ENCODE measurements at places on chromosomes 6 and 20.
A peak's percentile ranks its signal among the peaks of the same experiment; 100 is the strongest.

DNA sequence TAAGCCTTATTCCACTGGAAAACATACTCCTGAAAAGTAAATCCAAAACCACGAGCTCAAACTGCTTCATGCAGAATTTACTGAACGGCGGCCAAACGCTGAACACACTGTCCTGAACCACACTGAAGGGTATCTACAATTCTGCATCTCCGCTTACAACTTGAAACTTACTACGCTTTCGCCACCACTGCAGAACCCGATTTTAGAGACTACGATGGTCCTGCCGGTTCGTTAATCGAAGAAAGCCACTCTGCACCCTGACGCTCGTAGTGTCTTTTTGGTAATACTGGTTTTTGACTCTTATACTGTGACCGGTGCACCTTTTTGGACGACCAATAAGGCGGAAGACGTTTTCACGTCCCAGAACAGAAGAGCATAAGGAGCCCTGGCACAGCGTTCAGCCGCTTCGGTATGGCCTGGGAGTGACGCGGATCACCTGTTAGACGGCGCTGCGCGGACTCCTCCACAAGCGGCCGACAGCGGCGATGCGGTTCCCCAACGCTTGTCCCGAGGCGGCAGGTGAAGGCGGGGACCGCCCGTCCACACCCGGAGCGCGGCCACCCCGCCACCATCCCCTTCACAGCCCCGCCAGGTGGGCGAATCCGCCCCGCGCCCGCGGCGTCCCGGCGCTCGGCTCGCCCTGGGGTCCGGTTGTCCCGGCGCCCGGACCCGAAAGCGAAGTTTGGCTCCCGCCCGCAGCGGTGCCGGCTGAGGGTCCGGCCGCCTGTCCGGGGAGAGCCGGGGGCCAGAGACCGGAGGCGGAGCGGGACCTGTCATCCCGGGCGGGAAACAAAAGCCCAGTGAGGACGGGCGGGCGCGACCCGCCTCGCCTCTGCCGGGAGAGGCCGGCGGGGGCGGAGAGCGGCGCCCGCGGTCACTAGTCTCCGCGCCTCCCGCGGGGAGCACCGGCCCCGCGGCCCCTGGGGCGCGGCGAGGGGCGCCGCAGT is 784 bp downstream of the FKBP5 start:
- peak; percentile 56 for DNase-seq

DNA sequence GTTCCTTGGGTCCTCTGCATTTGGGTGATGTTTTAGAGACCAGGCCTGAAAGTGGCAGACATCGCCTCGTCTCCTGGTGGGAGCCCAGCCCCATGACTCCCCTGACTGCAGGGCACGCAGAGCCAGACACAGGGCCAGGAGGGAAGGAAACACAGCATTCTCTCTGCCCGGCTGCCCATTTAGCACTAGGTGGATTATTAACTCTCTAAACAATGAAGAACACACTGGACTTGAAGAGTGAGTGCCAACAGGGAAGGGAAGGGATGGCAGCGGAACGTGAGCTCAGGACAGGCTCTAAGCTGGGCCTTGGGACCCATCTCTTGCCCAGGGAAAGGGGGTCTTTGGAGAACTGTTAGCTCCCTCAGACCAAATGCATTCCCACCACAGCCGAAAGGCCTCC is 80.4 kb downstream of the TBXT start:
- DNase-seq = no peak

- DNase-seq = no peak
These were observed 27.7 kb downstream of the ALDH5A1 start for GRCh38 chr6:24522228-24523176.

GRCh38 chr6:87068795-87069194 is 26.1 kb downstream of the CGA start:
- no peak for DNase-seq

DNA sequence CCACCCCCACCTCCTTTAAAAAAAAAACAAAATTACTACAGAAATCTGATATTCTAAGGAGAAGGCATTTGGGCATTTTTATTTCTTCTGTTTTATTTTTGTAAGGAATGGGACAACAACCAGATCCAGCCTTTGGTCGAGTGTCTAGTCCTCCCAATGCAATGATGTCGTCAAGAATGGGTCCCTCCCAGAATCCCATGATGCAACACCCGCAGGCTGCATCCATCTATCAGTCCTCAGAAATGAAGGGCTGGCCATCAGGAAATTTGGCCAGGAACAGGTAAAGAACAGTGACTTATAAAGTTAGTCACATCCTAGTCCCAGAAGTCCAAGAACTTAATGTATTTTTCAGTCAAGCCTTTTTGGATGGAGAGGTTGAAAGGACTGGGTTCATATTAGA is 133.0 kb downstream of the SULF2 start:
- no peak for DNase-seq

GRCh38 chr6:35754452-35755277 is 17.8 kb downstream of the ARMC12 start:
- no peak for DNase-seq

DNA sequence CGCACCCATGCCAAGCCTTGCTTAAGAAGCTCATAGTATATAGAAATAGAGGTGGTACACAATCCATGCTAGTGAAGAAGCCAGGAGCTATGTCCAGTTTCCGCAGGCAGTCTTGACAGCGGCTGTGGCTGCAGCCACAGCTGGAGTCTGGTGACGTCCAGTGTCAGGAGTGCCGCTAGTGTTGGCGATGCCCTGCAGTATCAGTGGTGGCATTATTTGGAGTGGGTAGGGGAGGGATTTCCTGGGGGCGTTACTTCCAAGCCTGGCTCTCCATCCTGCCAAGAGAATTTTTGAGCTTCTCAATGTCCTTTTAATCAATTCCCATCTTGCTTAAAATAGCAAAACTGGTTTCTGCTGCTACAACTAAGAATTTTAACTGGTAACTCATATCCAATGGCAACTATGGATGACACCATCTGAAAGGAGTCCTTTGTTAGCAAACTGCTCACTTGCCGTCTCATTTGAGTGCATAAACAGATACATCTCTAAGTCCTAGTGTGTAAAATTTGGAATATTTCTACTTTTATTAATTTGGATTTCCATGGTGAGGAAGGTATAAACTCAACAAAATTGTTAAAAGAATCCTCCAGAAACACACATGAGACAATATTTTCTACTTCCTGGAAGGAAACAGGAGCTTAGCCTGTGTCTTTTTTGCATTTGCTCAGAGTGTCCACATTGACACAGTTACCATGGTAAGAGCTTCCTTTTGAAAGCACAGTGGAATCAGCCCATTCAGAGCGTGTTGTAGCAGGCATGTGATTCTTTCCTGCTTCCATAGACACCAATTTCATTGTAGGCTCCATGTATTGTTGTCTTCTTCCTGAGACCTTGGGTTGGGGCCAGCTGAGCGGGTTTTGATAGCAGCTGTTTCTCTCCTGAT is 44.6 kb upstream of the PXDC1 start:
- DNase-seq = no peak

DNA sequence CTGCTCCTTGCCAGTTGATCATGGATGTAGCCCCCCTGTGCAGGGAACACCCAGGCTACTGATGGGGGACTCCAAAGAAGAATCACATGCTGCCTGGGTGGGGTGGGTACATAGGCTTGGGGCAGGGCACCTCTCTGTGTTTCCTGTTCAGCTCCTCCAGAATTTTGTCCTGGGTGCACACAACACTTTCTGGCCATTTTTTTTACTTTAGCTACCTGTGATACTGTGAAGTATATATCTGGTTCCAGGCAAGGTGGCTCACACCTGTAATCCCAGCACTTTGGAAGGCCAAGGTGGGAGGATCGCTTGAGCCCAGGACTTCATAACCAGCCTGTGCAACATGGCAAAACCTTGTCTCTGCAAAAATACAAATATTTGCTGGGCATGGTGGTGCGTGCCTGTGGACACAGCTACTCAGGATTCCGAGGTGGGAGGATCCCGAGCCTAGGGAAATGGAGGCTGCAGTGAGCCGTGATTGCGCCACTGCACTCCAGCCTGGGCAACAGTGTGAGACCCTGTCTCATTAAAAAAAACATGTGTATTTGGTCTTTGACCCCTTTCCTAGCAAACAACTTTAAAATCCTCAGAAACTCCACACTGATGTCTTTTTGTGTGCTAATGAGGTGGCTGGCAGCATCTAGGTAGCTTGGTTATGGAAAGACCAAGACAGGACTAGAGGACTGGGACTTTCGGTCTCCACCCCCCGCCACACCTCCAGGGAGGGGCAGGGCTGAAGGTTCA is 14.1 kb downstream of the SLC4A11 start:
- no peak for DNase-seq

- no peak for DNase-seq
These were observed 198.7 kb downstream of the MOXD1 start for GRCh38 chr6:132202574-132202973.

GRCh38 chr6:103983860-103984259 is 875.9 kb downstream of the HACE1 start:
- no peak for DNase-seq

- DNase-seq = no peak
These were observed 39.7 kb downstream of the TRAM2 start for GRCh38 chr6:52537001-52537753.

GRCh38 chr6:120935908-120936307 is 398.4 kb downstream of the TBC1D32 start:
- DNase-seq = no peak

DNA sequence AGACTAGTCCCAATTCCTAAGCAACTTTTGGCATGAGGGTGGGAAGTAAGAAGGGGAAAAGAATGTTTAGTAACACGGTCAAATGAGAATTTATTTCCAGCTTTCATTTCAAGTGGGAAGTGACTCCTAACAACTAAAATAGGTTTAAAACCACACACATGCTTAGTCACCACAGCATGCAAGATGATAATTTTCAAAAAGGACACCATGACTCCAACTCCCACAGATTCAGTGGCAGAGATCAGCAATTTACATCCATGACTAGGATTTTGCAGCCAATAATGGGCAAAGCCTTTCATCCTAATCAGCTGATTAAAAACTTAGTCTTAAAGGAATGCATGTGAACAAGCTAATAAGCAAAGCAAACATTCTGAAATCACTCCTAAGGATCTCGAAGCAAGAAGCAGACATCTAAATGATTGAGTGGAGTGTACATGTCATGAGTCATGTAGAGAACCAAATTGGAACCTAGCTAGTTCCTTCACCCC is 48.1 kb upstream of the GCLC start:
- DNase-seq = no peak

DNA sequence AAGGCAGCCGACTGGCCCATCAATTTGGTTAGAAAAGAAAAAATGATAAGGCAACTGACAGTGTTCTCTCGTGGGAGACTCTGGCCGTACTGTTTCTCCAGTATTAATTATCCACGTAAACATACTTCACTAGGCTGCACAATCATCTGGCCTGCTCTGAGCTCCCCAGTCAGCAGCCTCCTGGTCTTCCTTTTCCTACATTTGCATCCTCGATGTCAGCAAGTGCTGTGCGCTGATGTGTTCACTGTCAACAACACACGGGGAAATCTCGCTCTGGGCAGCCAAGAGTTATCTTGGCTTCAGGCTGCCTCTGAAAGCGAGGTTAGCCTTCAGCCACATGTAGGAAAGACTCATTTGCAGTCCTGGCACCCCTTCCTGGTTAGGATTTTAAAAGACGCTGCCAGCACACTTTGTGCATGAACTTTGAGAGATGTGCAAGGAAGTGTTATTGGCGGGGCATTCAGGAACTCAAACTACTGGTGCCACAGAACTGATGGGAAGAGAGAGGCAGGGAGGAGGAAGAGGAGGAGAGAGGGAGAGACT is 460.5 kb upstream of the ARID1B start:
- DNase-seq = no peak

GRCh38 chr6:161544801-161545480 is 271.1 kb upstream of the AGPAT4 start:
- no peak for DNase-seq

GRCh38 chr6:116267836-116268588 is 11.7 kb downstream of the TSPYL1 start:
- no peak for DNase-seq

DNA sequence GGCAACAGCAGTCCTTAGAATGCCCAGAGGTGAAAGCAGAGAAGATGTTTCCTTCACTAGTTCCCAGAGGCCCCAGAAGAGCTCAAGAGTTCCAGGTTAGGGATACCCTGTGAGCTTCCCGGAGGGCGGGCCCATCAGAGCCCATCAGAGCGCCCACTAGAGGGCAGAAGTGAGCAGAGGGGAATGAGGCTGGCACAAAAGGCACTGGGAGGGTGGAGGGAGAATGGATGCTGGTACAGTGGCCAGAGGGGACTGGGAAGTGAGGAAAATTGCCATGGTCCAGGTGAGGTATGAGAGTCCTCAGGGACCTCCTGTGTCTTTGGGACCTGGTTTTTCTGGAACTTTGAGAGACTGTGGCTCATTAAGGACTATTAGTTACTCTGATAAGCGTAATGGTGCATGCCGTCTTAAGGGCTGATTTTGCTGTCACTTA is 57.3 kb downstream of the LINC00237 start:
- DNase-seq = no peak

DNA sequence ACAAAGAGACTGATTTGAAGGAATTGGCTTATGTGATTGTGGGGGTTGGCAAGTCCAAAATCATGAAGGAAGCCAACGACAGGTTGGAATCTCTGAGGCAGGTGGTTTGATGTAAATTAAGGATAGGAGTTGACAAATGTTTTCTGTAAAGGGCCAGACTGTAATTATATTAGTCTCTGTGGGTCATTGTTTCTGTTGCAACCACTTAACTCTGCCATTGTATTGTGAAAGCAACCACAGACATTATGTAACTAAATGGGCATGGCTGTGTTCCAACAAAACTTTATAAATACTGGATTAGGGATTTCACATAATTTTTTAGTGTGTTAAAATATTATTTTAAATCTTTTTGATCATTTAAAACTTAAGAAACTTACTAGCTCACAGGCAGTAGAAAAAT is 199.2 kb upstream of the MYLIP start:
- no peak for DNase-seq

DNA sequence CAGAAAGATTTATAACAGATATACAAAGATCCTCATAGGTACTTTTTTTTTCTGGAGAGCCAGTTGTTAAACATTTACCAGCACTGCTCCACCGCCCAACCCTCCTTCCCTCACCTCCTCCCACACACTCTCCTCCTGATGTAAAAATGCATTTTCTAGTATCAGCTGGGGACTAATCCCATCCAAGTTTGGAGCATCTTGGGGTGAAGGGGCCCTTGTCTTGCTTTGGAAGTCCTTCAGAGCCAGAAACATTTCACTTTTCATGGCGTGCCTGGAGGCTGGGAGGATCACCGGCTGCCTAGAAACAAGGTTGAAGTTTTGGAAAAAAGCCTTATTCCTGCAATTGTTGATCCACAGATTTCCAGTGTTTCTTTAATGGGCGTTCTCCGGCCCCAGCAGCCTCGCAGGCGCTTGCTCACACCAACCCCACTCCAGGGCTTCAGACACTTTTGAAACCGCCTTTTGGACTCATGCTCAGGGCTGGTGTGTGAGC is 165.1 kb upstream of the AFDN start:
- DNase-seq = no peak

DNA sequence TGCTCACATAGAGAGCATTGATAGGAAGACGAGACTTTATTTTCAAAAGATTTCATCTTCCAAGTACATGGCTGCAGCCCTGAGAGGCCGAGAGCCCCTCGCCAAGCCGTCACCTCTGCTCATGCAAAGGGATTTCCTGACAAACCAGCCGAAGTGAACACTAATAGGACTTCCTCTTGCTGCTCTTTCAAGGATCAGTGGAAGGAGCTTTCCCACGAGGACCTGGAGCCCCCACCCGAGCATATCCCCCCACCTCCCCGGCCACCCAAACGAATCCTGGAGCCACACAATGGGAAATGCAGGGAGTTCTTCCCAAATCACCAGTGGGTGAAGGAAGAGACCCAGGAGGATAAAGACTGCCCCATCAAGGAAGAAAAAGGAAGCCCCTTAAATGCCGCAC is 69.3 kb downstream of the PTPN1 start:
- DNase-seq = no peak

- no peak for DNase-seq
These were observed 11.3 kb downstream of the STK35 start for GRCh38 chr20:2112910-2113309.

Measured in stimulated activated naive CD4-positive, alpha-beta T cell (primary cell).